Activated CD8-positive, alpha-beta memory T cell treated with anti-CD3 and anti-CD28 coated beads, Interleukin-2, amount 10 ng/mL, durations not matched to agents 7 days and 5 days (primary cell): ENCODE measurements at places on chromosomes 16 and 17.

- peaks cover 16% of the 10 kb centered on the region for H3K27me3 ChIP-seq
- no peak overlapping the region for H3K4me3 ChIP-seq
- DNase-seq: no peak
- H3K4me1 ChIP-seq: peaks cover 9% of the 10 kb centered on the region
Measured at GRCh38 chr17:15900871-15901270, 44.1 kb upstream of the ADORA2B start.

DNA sequence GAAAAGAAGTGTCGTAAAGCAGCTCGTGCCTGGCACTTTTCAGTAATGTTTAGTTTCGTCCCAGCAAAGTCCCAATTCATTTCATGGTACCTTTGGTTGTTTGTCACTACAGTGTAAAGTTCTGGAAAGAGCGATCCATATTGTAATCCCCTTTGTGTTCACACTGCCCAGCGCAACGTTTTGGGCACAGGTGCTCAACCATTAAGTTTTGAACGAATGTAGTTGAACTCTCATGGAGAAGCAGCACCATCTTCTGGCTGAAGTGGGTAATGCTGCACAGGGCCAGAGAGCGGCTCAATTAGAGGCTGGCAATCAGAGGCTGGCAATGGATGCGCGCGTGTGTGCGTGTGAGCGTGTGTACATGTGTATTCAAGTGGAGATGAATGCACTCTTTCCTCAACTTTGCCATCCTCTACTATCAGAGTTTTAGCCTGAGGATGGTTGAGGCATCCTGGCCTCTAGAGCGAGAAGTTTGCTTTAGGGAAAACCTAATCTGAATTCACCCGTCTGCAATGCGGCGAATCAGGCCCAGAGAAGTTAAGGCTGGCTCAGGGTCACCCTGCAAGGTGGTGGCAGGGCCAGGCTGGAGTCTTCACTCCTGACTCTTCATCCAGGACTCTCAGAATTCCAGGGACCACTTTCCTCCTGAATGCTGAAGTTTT lies 29.9 kb downstream of the DYNLL2 start:
- H3K27me3 ChIP-seq: peaks cover 10% of the 10 kb centered on the region
- no peaks in the 10 kb centered on the region for H3K36me3 ChIP-seq
- DNase-seq: peak; percentile 88
- peaks cover 1% of the 10 kb centered on the region for H3K4me1 ChIP-seq

DNA sequence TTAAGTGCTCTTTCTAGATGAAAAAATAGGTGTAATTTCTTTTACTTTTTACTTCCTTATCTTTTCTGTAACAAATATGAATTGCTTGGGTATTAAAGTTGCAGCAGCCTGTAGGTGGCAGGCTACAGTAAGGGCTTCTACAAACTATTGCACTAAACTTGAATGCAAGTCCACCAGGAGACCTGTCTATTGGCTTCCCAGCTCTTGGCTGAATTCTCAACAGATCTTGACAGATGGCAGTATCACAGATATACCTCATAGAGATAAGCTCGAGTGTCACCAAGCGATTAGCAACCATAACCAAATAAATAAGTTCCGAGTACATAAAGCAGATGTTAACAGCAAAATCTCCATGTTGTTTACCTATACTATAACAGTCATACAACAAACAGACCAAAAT lies 5.9 kb downstream of the BBS2 start:
- peaks cover 4% of the 10 kb centered on the region for H3K36me3 ChIP-seq
- H3K4me1 ChIP-seq: peaks cover 6% of the 10 kb centered on the region
- H3K27ac ChIP-seq: no peak overlapping the region
- no peak overlapping the region for H3K4me3 ChIP-seq
- H3K27me3 ChIP-seq: no peaks in the 10 kb centered on the region
- peak; percentile 72 for DNase-seq

- H3K27me3 ChIP-seq: no peaks in the 10 kb centered on the region
- no peak overlapping the region for H3K4me3 ChIP-seq
- H3K4me1 ChIP-seq: peaks cover 9% of the 10 kb centered on the region
- DNase-seq: peak; percentile 91
- no peaks in the 10 kb centered on the region for H3K36me3 ChIP-seq
Measured at GRCh38 chr16:21708533-21709115, 44.9 kb downstream of the OTOA start.

GRCh38 chr17:43632221-43632620 lies 29.5 kb downstream of the MEOX1 start:
- no peaks in the 10 kb centered on the region for H3K4me1 ChIP-seq
- peaks cover 22% of the 10 kb centered on the region for H3K27me3 ChIP-seq
- no peak for DNase-seq
- H3K27ac ChIP-seq: no peak overlapping the region

DNA sequence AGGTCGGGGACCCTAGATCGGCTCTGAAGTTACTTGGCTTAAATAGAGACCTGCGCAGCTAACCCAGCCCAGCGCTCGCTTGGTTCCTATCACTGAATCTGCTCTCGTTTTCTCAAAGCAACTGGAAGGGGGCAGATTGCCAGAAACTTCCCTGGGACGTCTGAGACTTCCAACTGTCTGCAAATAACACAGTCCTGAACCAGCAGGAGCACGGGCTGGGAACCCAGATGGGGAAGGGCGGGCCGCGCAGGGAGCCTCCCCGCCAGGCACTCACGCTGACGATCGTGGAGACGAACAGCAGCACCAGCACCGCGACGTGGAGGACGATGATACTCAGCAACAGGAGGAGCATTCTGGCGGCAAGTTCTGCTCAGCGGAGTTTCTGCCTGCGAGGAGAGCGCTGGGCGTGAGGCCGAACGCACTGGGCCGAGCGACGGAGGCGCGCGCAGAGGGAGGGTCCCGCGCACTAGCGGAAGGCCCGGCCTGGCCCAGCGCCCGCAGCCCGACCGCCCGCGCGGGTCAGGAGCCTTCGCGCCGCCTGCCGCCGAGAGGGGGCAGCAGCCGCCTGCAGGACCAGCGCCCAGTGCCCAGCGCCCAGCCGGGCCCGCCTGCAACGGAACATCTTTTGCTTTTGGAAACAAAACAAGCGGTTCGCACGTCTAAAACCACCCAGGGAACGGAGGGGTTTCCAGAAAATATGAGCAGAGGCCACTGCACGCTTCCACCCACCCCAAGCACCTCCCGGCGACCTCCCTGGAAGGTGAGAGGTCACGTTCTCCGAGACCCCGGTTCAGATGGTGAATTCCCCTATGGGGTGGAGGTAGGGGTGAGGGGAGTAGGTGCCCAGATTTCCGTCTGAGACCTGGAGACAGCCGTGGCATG lies 4.5 kb downstream of the PMP22 start:
- H3K27me3 ChIP-seq: peaks cover 90% of the 10 kb centered on the region
- peak overlapping the region; percentile 66 for H3K4me3 ChIP-seq
- peak; percentile 70 for DNase-seq
- H3K27ac ChIP-seq: no peak overlapping the region
- no peaks in the 10 kb centered on the region for H3K36me3 ChIP-seq

DNA sequence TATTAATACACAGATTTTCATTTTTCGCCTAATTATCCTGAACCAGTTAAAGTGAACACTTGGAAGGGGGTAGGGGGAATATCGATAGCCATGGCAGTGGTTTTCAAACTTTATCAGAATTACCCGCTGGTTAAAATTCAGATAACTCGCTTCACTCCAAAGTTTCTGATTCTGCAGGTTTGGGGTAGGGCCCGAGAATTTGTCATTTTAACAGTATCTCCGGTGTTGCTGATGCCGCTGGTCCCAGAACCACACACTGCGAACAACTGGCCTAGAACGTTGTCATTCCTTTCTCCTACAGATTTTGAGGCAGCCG lies 313 bp upstream of the NSRP1 start:
- H3K4me3 ChIP-seq: peak overlapping the region; percentile 99
- peaks cover 60% of the 10 kb centered on the region for H3K4me1 ChIP-seq
- no peaks in the 10 kb centered on the region for H3K27me3 ChIP-seq
- peaks cover 22% of the 10 kb centered on the region for H3K36me3 ChIP-seq

DNA sequence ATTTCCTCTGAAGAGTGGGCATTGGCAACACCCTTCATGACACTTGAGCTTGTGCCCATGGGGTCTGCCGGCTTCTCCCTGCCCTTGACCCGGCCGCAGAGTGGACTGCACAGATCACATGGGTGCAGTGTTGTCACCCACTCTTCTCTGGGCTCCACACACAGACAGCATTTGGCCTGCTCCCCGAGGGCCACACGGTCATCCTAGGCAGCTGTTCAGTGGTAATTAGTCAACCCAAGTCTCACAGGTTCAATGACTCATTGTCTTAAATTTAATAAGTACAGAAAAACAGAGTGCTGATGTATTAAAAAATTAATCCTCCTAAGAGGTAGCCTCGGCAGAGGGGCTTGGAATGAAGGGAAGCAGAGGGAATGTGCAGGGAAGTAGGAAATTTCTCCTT lies 204.8 kb downstream of the MSI2 start:
- H3K36me3 ChIP-seq: peaks cover 13% of the 10 kb centered on the region
- H3K4me1 ChIP-seq: peaks cover 72% of the 10 kb centered on the region
- H3K27ac ChIP-seq: peak overlapping the region; percentile 80
- DNase-seq: peak; percentile 58
- H3K27me3 ChIP-seq: no peaks in the 10 kb centered on the region
- H3K4me3 ChIP-seq: no peak overlapping the region
